CD8-positive, alpha-beta memory T cell (primary cell): ENCODE measurements at places on chromosomes 1 and 21.
A peak's percentile ranks its signal among the peaks of the same experiment; 100 is the strongest.

DNA sequence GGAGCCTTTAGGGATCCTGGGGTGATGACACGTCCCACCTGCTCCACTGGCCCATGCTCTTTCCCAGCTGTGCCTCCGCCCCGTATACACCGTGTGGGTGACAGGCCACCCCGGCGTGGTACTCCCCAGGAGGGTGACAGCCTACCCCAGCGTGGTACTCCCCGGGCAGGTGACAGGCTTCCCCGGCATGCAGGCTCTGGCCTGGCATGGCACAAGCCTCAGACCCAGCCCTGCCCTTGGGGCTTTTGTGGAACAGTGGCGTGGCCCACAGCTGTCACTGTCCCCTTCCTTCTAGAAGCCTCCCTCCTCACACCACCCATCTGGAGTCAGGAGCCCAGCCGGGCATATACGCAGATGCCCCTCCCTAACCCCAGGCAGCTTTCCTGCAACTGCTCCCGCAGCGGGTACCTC is 4.7 kb upstream of the PFKL start:
- DNase-seq = no peak

- DNase-seq = no peak
Measured at GRCh38 chr21:37341254-37341960, 25.2 kb upstream of the DYRK1A start.

DNA sequence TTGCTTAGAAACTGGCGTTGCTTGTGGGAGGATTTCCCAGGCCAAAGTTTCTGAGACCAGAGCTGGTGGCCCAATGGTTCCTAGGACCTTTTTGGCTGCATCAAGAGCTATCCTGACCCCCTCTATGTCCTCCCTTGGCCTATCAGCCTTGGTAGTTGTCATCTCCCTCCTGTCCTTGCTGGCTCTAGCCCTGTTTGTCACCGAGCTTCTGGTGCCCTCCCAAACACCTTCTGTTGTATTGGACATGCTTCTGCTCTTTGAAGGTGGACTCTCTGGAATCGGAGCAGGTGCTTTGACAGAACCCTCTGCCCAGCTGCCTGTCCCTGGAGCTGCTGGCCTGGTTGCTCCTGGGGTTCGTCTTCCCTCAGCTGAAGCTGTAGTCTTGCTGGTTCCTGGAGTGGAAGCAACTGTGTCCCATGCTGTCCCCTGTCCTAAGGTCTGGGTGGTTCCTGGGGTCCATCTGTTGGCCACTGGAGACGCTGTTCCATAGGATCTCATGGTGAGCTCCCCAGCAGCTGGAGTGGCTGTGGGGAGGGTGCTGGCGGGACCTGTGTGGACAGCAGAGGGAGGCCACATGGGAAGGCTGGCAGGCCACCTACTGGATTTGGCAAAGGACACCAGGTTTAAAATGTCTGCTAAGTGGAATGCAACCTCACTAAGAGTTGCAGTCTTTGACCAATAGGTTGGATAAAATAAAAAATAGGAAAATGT is 9.4 kb downstream of the FCAMR start:
- no peak for DNase-seq

- no peak for DNase-seq
Measured at GRCh38 chr1:55483523-55483922, 268.4 kb upstream of the USP24 start.

GRCh38 chr1:113759333-113760101 is at the start of gene PHTF1:
PHTF1 (minus strand) TSS chr1:113759486; CDS start chr1:113758703, 783 bp downstream.
- peak; percentile 53 for DNase-seq
